Amygdala (tissue), 56 donors: ENCODE measurements at places on chromosomes 4 and X.

DNA sequence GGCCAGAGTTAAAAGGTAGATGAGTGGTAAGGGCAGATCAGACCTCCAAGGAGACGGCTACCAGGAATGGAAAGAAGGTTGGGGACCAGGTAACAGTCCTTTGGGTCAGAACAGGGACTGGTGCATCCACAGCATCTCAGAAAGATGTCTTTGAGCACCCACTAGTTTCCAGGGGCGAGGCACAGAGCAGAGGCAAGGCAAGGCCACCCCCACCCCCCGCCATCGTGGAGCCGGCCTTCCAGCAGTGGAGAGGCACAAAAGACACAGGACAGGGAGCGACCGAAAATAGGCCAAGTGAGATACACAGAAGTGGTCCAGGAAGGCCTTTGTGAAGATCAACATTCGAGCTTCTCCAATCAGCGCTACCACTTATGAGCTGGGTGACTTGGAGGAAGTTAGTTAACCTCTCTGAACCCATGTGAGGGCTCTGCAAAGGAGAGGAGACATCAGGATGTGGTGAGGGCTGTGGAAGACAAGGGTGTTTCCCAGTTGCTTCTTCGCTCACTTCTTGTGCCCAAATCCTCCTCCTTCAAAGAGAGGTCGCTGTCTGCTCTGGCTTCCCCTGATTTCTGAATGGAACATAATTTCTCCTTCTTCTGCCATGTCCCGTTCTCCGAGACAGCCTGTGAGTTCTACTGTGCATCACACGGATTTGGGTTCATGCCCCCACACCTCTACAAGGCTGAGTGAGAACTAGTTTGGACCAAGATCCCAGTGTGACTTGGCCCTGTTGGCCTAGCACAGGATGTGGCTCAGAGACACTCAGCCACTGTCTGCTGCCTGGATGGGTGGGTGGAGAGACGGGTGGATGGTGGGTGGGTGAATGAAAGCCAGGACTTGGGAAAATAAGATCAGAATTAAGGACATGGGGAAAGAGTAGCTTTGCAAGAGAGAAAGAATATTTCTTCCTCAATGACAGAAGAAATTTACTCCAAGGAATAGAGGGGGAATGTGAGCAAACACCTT, 16.7 kb upstream of the MSX1 start:
- no peak for DNase-seq

DNA sequence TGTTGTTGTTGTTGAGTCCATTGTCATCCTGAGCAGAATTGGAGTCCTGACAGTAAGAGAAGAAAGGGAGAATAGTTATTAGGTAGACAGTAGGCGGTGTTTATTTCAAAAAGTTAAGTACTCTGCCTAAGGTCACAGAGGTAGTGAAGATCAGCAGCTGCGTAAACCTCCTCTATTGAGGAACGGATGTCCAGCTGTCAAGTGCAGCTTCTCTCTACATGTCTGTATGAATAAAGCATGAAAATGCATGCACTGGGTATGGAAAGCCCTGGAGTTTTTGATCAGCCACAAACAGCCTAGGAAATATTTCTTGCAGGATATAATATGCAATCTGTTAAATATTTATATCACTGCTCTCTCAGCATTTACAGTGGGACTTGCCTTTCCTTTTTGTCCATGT, 109.4 kb upstream of the CBLL2 start:
- no peak for DNase-seq

DNA sequence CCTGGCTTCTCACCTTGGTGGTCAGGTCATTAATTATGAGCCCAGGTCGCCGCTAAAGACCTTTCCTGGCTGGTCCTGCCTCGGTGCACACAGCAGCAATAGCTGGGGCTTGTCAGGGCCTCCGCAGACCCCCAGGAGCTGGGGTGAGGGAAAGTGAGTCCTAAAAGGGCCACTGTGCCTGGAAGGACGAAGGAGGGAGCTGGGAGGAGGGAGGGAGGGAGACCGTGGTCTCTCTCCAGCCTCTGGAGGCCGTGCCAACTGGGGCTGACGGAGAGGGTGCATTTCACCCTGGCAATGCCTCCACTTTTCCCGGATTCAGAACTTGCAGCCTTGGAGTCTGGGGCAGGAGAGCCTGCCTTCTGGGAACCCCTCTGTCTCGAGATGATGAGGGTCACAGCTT, 60.4 kb downstream of the CRLF2 start:
- DNase-seq = no peak

GRCh38 chr4:108783665-108784463, 21.0 kb upstream of the ETNPPL start:
- no peak for DNase-seq

DNA sequence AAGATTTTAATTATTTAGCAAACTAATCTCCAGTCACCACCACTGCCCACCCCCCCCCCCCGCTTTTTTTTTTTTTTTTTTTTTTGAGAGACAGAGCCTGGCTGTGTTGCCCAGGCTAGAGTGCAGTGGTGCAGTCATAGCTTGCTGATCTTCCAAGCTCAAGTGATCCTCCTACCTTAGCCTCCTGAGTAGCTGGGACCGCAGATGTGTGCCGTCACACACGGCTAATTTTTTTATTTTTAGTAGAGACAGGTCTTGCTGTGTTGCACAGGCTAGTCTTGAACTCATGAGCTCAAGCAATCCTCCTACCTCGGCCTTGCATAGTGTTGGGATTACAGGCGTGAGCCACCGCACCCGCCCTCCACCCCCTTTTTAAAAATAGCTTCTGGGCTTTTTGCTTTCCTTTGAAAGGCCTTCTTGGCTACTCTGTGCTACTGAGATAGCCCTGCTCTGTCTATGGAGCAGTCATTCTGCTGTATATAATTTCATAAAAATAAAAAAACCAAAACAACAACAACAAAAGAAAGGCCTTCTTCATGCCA, 18.7 kb downstream of the TXLNG start:
- no peak for DNase-seq

DNA sequence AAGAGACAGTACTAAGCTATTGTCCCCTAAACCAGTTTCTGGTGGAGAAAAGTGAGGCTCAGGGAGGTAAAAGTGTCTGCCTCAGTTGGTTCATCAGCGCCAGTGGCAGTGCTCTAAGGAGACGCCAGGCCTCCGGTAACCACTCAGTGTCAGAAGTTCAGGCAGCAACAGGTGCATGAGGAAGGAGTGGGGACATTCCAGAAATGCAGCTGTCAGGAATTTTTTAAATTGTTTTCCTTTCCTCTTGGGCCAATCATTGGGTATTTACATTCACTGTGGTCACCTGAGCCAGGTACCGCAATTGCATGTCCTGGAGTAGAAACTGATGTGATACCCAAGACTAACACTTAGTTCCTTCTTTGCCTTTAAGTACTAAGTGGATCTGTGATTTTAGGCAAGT, 40.2 kb upstream of the HS3ST1 start:
- no peak for DNase-seq

GRCh38 chr4:9952415-9952950, 68.8 kb downstream of the SLC2A9 start:
- no peak for DNase-seq

DNA sequence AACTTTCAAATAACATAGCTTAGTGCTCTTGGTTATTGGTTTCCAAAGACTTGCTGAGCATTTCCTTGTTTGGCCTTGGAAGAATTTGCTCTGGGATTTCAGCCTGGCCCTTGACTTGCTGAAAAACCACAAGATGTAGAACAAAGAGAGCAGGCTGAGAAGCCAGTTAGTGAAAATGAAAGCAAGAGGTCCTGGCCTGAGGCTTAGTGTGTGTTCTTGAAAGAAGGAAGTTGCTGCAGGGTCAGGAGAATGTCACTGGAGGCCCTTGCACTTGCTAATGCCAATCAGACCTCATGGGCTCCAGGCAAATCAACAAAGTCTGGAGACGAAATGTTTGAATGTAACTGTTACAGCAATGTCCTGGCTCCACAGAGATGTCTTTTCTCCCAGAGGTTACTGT, 79.4 kb downstream of the SYNPO2 start:
- DNase-seq = peak; percentile 9

- DNase-seq = no peak
Observed at GRCh38 chrX:107726816-107727534, 48.6 kb downstream of the TSC22D3 start.

- no peak for DNase-seq
Observed at GRCh38 chr4:47391256-47391655, 72.2 kb downstream of the COMMD8 start.

DNA sequence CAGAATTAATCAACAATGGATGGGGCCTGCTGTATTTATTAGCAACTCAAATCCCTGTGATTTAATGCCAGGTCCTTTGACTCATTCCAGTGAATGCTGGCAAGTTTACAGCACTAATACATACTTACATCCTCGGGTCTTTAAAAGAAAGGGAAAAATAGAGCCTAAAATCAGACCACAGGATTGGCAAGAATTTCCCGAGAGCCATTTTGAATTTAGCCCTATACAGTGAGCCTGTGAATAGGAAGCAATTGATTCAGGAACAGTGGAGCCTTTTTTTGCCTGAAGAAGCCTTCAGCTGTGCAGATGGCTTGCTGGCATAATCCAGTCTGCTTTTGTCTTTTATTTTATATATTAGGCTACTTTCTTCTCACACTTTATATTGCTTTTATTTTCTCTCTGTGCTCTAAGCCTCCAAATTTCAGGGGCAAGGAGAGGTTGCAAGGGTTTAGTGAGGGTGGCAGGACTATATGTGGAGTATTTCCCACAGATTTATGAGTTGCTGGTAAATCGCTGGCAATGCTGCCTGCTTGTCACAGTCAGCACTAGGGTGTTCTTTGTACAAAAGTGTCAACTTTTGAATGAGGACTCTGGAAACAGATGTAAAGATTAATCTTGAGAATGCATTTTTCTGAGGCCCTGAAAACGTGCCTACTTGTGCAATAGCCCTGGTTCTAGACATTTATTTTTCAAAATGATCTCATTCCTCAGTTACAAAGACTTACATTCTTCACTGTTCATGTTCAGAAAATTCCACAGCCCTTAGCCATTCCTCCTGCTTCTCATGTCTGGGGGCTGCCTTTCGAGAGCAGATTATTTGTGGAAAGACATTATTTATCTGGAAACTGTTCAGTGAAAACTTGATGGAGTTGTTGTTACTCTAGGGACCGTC, 303.5 kb downstream of the SPRY1 start:
- DNase-seq = no peak

GRCh38 chr4:165101641-165102040, 11.0 kb downstream of the TMEM192 start:
- DNase-seq = no peak

- no peak for DNase-seq
Observed at GRCh38 chrX:9797384-9798360, 11.4 kb downstream of the SHROOM2 start.

DNA sequence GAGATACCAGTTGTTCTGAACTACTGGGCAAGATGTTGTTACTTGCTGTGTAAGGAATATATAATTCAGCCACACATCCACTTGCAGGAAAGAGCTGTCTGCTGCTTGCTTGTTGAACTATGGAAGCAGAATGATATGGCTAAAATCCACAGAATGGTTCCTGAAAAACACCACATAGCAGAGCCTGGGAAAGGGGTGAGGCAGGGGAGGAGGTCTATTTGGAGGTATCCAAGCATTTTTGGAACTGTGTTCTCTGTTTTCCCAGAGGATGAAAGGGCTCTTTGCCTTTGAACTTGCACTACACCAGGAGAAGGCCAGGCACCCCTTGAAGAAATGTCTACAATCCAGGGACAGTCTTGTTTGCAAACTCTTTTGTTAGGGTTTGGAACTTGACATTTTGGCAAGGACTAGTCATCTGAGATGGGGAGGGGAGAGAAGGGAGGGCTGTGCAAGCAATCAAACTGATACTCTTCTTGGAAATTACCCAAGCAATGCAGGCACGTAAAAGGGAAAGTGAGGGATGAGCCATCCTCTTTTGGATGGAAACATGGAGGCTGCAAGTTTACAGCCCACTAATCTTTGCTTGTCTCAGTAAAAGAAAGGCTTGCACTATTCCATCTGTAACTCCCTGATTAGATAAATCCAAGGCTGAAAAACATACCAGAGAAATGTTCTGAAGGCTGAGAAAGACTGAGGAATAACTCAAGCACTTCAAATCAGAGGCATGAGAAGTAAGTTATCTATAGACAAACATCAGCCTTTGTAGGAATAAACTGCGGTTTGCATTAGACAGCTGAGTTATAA, 141.0 kb downstream of the TSPAN5 start:
- no peak for DNase-seq

DNA sequence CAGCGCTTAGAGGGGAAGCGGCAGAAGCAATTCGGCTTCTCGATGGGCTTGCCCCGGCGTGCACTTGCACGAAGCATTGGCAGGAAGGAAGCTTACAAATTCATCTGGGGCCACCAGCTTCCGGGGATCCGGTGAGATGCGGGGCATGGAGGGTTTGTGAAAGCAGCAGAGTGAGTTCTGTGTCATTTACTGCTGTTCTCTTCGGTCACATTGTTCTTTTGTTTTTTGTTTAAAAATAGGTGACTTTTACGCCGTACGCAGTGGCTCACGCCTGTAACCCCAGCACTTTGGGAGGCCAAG, 47.0 kb downstream of the ASMT start:
- no peak for DNase-seq

- DNase-seq = no peak
Observed at GRCh38 chrX:47690175-47690574, 31.2 kb upstream of the UXT start.

- no peak for DNase-seq
Observed at GRCh38 chr4:71368906-71369305, 30.1 kb downstream of the SLC4A4 start.

- DNase-seq = no peak
Observed at GRCh38 chrX:56744996-56745395, 16.0 kb downstream of the NBDY start.

GRCh38 chrX:31228909-31229308, 157.1 kb upstream of the FTHL17 start:
- no peak for DNase-seq

GRCh38 chr4:113101669-113102068, 52.2 kb downstream of the ANK2 start:
- DNase-seq = no peak

GRCh38 chrX:4663085-4663484, 949.6 kb upstream of the PRKX start:
- no peak for DNase-seq

DNA sequence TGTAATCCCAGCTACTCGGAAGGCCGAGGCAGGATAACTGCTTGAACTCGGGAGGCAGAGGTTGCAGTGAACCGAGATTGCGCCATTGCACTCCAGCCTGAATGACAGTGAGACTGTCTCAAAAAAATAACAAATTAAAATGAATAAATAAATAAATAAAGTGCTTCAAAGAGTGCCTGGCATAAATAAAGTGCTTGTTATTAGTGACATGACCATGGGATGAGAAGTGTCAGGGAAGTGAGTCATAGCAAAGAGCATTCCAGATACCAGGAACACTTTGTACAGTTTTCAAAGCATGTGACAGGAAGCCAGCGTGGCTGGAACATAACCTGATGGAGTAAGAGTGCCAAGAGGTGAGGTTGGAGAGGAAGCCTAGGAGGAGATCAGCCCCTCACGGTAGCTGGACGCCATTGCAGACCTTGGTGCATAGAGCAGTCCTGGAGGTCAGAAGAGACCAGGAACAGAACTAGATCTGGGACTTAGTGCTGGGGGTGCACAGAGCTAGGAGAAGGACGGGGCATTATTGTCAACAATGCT, 6.0 kb upstream of the WDR13 start:
- no peak for DNase-seq

- DNase-seq = no peak
Observed at GRCh38 chr4:5370286-5370685, 319.0 kb downstream of the STK32B start.
